Midbrain (tissue), 1 donor: ENCODE measurements at places on chromosomes 5 and 9.

GRCh38 chr9:135216791-135217441, 129.4 kb downstream of the OLFM1 start:
- DNase-seq, result no peak

- DNase-seq, result no peak
Measured at GRCh38 chr5:58885260-58885659, 302.4 kb downstream of the RAB3C start.

- no peak for DNase-seq
Measured at GRCh38 chr9:32706725-32707100, 71.2 kb upstream of the TAF1L start.

DNA sequence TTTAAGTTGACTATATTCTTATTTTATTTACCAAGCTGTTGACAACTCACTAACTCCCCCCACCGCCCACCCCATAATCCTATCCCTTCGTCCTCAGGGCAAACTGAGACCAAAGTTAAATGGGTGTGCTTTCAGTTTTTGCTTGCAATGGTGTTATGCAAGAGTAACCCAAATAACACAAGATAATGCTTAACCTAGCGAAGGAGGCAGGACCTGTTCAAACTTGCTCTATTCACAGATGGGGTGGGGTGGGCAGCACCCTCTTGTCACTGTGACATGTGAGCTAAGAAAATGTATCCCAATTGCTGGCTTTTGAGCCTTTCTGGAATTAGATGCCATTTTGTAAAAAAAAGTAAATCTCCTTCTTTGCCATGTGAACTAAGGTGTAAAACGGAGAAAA, 40.4 kb downstream of the GLIS3 start:
- no peak for DNase-seq

GRCh38 chr5:6317116-6317798, 61.1 kb downstream of the MED10 start:
- no peak for DNase-seq

- DNase-seq, result no peak
Measured at GRCh38 chr5:110785356-110785755, 46.5 kb downstream of the SLC25A46 start.
